CD8-positive, alpha-beta T cell (primary cell): ENCODE measurements at places on chromosomes 13 and 19.

DNA sequence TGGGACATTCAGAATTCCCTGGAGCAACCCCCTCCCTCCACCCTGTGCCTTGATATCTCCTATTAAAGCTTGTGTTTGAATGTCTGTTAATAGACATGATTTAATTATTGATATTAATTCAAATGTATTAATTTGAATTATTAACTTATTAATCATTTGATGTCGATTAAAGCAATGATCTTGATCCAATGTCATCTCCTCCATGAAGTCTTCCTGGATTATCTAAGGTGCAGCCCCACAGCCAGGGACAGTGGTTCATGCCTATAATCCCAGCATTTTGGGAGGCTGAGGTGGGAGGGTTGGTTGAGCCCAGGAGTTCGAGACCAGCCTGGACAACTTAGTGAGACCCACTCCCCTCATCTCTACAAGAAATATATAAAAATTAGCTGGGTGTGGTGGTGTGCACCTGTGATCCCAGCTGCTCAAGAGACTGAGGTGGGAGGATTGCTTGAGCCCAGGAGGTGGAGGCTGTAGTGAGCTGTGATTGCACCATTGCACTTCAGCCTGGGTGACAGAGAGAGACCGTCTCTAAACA is 9.6 kb downstream of the FEM1A start:
- no peak for DNase-seq

GRCh38 chr13:61563645-61564044 is 148.0 kb upstream of the PCDH20 start:
- DNase-seq = no peak

DNA sequence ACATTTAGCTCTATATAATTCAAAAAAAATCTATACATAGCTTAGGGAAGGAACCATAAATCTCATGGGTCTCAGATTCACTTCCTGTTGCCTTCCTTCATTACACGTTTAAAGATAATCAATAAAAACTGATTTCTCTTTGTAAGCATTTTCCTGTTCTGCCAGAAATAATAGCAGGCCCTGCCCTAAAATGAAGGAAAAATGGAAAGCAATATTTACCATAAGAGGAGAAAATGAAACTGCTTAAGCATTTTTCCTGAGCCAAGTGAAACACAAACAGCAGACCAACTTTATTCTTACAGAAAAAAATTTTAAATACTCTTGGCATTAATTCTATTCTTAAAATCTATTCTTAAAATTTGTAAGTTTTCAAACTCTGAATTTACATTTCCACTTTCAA is 4.0 kb downstream of the LHFPL6 start:
- no peak for DNase-seq

- DNase-seq = no peak
These were observed 59.0 kb upstream of the FARP1 start for GRCh38 chr13:98083936-98084335.

DNA sequence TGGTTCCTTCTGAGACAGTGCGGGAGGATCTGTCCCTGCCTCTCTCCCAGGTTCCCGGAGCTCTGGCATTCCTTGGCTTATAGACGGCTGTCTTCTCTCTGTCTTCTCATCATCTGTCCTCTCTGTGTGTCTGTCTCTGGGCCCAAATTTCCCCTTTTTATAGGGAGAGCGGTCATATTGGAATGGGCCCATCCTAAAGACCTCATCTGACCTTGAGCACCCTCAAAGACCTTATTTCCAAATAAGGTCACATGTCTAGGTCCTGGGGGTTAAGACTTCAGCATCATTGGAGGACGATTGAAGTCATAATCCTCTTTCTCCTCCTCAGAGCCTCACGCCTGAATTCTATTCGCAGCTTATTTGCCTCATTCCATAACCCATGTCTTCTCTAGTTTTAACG is 98.4 kb downstream of the RAB20 start:
- DNase-seq = no peak

DNA sequence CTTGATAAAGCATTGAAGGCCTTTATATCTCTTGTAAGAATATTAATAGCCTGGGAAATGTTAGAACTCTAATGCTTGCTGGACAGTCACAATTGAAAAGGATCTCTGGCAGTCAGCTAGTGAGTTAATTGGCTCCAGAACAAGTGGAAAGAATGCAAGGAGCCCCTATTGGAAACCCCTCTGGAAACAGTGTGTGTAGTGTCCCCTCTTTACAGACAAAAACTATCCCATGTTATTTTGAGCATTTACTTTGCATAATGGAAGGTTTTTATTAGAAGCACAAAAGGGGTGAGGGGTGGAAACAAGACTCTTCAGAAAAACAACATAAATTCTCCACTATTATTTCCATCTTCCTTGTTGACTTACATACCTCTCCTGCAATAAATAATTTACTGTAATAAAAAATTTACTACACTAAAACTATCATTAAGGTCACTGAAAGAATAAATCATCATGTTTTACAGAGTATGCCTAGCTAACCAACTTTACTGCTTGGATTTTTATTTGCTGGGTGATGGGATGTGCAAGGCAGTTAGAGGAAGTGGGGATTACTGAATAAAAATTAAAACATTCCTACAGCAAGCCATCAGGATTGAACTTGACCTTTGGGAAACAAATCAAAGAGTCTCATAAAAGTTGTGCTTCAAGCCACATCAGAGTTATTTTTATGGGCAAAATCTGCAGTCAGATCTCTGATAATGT is 610.4 kb downstream of the TBC1D4 start:
- no peak for DNase-seq

DNA sequence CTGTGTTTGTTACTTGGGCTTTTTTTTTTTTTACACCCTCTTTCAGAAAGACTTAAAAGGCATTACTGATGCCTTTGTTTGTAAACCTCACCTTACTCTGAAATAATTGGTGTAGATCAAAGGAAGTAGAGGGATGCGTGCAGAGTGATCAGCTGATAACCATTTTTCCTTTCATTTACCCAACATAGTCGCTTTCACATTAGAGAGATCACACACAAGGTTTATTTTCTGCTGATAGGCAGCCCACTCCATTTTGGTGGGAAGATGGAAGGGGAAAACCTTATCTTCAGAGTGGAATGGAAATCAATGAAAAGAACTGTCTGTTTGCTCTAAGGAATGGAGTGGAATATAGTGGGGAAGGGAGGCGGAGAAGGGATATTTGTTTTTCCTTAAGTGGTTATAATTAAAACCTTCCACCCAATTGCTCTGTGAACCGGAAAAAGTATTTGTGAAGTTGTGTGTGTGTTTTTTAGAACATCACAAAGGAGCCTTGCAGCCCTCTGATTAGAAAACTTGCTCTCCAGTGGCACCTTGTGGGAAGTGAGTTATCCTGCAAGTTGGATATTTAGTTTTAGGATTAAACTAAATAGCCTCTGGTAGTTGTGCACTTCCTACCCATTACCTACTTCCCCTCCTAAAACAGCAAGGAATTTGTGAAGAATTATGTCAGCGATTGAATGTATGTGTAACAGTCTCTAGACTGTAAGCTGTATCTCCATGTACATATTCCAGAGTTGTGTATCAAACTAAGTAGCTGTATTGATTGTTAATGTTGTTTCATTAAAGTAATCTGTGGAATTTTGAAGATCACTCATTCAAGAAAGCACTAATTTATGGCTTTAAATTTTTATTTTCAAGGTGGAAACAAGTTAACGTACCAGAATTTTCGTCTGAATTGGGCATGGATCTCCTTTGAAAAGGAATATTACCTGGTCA is 76.8 kb downstream of the FREM2 start:
- no peak for DNase-seq

- no peak for DNase-seq
These were observed 43.4 kb upstream of the URAD start for GRCh38 chr13:28031896-28032288.

GRCh38 chr13:39858794-39859193 is 203.3 kb downstream of the COG6 start:
- no peak for DNase-seq

- no peak for DNase-seq
These were observed 5.2 kb downstream of the UBXN6 start for GRCh38 chr19:4452230-4452990.

DNA sequence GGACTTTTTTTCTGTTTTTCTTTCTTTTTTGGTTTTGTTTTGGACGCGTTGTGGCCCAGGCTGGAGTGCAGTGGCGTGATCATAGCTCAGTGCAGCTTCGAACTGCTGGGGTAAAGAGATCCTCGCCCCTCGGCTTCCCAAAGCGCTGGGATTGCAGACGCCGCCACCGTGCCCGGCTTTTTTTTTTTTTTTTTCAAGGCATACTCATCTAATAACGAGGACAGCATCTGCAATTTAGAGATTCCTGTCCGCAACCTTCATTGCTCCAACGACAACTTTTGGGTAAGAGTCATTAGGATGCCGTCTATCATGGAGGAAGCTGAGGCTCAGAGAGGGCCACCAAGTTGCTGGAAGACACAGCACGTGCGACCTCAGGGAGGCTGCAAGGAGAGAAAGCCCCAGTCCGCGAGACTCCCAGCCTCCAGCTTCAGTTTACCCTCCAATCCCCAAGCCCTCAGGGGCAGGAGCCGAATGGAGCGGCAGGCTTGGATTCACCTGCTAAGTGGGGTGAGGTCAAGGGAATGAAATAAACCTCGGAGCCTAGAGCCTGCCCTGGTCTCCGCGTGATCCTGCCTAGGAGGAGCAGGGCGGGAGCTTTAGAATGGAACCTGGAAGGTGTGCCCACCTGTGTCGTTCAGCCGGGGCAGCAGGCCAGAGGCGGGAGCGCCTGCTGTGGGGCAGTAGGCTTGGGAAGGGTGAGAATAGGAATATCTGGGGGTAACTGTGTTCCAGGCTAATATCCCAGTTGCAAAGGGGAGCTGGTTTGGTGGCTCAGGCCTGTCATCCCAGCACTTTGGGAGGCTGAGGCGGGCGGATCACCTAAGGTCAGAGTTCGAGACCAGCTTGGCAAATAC is 676 bp upstream of the POLRMT start:
- DNase-seq = no peak

DNA sequence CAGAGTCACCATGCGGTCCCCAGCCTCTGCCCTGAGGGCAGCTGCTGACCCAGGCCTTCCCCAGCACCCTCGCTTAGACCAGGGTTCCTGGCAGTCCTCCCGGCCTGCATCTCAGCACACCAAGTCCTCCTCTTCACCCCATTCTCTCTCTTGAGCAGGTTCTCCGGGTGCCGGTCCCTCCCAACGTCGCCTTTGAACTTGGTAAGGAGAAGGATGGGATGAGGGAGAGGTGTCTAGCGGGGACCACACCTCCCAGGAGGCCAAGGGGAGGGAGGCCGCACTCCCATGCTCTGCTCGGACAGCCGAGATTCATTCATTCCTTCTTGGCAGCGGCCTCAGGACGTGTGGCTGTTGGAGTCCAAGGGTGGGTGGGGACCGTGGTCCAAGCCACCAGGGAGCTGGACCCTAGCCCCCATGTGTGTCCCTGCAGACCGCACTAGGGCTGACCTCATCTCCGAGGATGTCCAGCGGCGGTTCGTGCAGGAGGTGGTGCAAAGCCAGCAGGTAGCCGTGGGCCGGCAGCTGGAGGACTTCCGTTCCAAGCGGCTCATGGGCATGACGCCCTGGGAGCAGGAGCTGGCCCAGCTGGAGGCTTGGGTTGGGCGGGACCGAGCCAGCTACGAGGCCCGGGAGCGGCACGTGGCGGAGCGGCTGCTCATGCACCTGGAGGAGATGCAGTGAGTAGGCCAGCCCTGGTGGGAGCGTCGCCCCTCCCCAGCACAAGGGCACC is 9.4 kb downstream of the ARHGEF1 start:
- no peak for DNase-seq

- no peak for DNase-seq
These were observed 51.6 kb downstream of the ZNF146 start for GRCh38 chr19:36266375-36266961.

DNA sequence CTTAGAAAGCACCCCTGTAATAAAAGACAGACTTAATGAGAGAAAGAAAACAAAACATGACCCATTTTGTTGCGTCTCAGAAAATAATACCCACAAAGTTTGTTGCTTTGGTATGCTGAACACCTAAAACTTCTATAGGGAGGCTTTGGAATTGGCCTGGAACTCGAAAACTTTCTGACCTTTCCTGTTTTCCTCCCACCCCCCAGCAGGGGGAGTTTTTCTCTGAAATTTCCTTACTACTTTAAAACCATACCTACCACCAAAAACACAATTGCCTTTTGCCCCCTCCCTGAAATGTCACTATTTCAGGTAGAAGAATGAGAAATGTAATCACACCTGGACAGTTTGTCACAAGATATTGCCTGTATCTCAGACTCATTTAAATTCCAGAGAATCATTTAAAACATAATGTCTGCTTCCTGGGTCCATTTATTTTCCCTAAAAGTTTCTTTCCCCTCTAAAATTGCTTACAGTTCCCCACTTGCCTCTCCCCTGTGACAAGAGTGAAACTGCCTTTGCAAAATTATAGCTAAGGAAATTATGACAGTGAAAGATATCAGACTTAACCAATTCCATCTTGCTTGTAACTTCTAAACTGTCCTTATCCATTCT is 2700.2 kb downstream of the PCDH9 start:
- DNase-seq = no peak

- no peak for DNase-seq
These were observed 10.4 kb upstream of the SACS start for GRCh38 chr13:23443878-23444277.

GRCh38 chr13:53090461-53090860 is 61.8 kb downstream of the OLFM4 start:
- DNase-seq = no peak

DNA sequence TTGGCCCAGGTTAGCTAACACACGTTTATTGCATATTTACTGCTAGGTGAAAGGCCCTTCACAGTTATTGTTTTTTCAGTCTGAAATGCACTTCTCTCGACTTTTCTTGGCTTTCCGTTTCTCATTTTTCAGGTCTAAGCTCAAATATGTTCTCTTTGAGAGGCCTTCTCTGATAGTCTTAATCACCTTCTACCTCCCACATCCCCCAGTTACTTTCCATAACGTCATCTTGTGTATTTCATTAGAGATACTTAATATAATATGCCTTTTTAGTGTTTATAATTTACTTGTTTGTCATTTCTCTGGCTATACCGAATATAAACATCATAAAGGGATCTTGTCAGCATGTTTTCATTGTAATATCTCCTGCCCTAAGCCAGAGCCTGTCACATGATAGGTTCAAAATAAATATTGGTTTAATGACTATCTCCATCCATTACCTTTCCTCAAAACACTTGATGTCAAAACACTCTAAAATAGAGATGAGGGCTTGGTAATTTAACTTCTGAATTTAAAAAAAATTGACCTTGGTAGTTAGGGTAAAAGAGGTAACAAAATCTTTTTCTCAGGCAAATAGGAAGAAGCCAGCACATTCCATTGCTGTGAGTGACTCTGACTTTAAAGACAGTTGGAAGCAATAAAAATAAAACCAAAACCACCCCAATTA is 168.6 kb upstream of the RFC3 start:
- DNase-seq = no peak

DNA sequence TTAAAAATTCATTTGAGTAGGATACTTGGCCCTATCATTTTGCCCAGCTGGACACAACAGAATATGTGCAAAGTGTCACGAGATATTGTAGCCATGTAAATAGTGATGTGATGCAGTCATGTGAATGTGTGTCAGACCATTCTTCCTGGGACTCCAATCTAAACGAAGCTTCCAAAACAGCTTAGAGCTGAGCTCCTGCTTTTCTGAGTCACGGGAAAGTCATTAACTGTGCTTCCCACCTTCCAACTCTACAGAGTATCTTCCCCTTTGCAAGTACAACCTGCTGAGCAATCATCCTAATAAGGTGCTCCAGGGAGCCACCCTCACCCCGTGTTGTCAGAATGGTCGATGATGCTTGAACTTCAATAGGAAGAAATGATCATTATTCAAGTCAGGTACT is 294.7 kb downstream of the MYO16 start:
- DNase-seq = no peak

- DNase-seq = no peak
These were observed 942.6 kb upstream of the SLC10A2 start for GRCh38 chr13:104008541-104009435.

- no peak for DNase-seq
These were observed 41.1 kb upstream of the CCNE1 start for GRCh38 chr19:29770648-29771047.
